ENCODE measurements at places on chromosomes 6 and 20.

- no peak for DNase-seq
Measured at GRCh38 chr6:7261032-7261841, 51.8 kb downstream of the SSR1 start.

GRCh38 chr20:46939031-46939965, 44.7 kb downstream of the EYA2 start:
- DNase-seq, result no peak

GRCh38 chr6:27495386-27496135, 22.7 kb upstream of the ZNF184 start:
- no peak for DNase-seq

DNA sequence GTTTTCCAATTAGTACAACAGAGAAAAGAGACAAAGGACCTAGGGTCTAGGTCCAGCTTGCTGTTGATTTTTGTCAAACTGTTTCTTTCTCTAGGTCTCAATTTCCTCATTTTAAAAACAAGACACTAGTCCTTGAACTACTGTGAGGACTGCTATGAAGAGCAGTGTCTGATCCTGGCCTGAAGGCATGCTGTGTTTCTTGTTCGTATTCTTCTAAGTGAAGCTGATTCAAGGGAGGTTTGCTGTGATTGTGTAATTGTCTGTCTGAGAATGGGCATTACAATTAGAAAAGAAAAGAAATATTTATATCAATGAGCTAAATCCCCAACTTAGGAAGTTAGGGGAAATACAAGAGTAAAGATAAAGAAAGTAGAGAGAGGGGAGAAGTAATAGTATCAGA, 228.2 kb upstream of the SUPT3H start:
- no peak for DNase-seq

- no peak for DNase-seq
Measured at GRCh38 chr6:11971154-11971553, 41.0 kb upstream of the HIVEP1 start.

DNA sequence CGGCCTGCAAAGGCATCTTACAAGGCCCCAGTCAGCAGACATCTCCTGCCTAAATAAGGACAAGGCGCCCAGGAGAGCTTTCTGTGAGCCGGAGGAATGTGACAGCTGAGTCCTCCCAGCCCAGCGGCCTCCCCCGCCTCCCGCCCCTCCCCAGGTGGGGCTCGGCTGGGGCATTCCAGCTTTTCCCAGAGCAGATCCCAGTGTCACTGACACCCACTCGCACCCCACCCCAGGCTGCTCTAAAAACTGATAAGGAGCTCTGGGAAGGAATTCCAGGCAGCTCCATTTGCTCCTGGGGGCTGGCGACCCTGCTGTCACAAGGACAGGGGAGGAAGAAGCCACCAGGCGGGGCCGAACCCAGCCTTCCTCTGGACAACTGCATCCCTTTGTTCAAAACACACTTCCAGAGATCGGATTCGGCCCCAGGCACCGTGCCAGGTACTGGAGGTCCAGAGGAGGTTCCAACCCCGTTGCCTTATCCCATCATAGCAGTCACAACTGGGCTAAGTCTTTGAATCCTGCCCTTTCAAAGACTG, 49.7 kb downstream of the JPH2 start:
- no peak for DNase-seq

GRCh38 chr6:130381459-130382380, 15.9 kb downstream of the TMEM200A start:
- no peak for DNase-seq

GRCh38 chr20:57244221-57244585, 22.2 kb downstream of the BMP7 start:
- DNase-seq, result no peak

GRCh38 chr6:86285876-86286275, 643.2 kb upstream of the SYNCRIP start:
- no peak for DNase-seq

DNA sequence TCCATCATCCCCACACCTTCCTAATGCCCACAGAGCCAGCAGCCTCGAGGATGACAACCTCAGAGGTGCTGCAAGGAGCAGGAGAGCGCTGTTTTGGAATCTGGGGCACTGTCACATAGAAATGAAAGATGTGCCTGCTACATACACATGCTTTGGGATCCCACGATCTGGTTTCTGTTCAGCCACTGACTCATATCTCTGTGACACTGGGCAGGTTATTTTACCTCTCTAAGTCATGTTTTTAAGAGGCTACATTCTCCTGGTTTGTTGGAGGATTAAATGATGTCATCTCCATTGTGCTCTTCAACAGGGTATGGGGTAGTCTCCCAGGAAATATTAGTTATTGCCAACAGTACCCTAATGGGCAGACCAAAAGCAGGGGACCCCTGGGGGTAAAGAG, 32.6 kb upstream of the TAB2 start:
- no peak for DNase-seq

DNA sequence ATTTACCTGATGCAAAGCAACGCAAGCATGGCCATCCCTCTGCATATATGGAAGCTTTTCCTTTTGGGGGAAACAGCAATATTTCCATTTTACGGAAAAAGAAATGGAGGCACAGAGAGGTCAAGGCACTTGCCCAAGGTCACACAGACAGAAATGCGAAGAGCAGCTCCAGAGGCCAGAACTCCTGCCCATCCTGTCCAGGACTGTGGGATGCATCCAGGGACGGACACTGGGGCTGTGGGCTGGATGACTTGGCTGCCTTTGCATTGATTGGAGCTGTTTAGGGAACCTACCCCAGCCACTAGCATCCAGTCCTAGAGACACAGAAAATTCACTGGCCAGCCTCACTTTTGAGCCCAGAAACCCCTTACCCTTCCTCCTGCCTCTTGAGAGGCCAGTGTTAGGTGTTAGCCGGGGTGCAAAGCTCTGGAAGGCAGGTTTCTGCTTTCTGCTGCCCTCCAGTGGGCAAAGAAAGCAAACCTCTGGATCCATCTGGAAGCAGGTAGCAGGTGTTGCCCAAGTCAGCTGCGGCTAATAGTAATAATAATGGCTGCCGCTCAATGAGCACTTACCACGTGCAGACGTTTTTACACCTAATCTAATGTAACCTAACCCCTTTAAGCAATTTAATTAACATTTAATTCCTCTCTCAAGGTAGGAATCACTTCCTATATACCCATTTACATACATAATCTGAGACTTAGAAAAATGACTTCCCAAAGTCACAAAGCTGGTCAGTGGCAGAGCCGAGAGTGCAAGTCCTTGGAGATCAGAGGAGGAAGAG, 31.7 kb upstream of the CCN5 start:
- no peak for DNase-seq

DNA sequence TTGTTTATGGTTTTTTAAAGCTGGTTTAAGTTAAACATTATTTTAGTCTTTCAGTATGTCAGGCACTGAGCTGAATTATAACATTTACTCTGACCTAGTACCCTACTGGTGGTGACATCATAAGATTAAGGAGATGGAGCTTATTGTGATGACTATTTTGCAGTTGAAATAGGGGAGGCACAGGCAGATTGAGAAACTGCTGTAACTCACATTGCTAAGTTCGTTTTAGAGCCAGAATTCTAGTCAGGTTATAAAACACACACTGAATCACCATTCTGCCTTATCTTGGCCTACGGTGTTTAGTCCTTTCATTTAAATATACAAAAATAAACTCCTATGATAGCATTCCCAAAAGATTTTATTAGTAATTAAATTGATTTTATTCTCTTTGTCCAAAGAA, 584.1 kb downstream of the TFAP2A start:
- DNase-seq, result no peak

DNA sequence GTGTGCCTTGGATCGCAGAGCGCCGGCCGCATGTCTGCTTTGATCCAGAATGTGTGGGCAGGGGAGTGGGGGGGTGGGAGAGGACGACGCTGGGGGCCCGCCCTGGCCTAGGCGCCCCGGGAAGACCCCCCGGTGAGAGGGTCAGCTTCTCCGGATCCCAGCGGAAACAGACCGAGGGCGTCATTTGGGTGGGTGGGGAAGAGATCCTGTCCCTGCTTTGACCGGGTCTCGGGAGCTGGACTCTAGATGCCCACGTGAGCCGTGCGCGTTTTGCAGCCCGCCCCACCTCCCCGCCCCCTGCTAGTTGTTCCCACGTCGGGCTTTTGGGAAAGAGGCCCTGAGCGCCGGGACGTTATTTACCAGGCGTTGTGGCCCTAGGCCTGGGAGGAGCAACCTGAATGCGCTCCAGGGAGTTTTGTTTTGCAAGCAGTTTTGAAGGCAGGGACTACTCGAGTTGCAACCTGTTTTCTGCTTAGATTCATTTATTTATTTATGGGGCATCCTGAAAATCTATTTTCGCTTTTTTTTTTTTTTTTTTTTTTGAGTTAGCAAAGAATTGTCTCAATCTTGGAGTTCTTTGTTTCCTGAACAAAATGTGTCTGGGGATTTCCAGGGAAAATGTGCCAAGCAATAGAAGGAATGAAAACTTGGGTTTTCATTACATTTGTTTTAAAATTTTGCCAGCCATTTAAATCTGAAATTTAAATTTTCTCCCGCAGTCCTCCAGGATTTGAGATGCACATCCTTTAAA, 1.6 kb downstream of the DSP start:
- DNase-seq, result no peak

DNA sequence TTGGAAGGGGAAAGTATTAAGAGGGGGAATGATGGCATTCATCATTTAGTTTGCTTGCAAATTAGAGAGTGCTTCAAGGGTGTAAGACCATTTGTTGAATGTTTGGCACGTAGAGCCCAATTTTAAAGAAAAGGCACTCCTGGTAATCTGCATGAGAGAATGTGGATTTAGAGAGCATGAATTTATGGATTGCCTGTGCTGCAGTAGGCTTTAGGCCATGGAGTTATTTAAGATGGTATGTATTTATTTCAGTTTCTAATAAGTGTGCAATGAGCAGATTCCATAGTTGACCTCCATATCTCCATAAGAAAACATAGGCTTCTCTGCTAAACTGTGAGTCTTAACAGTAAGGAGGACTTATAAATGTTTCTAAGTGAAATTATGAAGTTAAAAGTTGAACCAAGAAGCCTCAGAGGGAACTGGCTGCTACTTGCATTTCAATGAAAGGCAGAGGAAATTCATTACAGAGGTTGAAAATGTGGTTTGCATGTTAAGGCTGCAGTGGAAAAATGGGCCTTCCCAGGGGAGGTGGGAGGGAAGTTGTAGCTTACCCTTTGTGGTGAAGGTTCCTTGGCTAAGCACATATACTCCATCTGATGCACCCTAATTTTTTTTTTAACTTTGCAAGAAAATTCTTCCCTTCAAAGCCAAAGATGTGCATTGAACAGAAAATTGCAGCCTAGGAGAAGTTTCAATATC, 134.2 kb downstream of the CARMIL1 start:
- no peak for DNase-seq

GRCh38 chr20:51541189-51542032, 1.1 kb downstream of the NFATC2 start:
- DNase-seq, result no peak

- no peak for DNase-seq
Measured at GRCh38 chr6:108714766-108715414, 133.3 kb upstream of the ARMC2 start.

- DNase-seq, result no peak
Measured at GRCh38 chr6:5490501-5491069, 229.3 kb downstream of the FARS2 start.

DNA sequence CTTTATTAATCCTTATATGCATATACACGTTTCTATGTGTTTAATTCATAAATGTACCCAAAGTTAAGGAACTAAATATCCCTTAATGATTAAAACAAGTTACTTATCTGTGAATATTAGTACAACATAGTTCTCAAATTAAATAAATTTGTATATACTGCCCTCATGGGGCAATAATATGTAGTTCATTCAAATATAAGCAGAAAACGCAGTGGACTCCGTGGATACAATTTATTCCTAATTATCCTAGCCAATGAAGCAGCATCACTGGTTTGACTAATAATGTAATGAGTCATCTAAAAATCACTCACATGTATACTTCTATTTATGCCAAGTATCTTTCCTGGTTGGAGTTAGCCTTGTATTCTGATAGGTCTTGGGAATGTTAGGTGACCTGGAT, 111.6 kb downstream of the TBC1D32 start:
- no peak for DNase-seq

DNA sequence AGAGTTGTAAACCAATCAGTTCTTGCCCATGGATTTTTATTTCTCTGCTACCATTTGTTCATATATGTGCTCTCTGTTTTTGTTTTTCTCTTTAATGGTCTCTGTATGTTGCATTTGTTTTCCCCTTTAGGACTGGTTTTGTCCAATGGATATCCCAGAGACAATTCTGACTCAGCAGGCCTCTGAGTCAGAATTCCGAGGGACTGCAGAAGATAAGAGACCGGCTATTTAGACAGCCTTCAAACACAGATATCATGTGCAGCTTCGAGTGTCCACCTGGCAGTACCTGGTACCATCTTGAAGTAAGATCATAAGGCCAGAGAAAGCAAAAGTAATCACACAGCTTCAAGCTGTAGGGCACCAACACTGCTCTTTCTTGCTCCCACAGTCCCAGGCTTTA, 125.5 kb downstream of the ELOVL4 start:
- DNase-seq, result no peak

DNA sequence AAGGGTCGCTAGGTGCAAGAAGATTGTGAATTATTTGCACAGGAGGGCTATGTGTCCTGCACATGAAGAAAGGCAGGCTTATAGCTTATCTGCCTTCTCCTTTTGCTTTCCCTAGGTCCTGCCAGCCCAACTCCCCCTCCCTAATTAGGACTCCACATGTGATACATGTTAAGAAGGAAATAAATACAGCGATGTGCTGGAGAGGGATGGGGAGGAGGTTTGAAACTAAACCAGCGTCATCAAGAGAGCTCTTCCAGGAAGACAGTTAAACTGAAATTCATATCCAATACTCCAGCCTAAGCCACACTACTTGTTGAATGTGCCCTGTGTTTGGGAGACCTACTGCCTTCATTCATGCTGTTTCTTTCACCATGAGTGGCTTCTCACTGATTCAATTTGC, 34.9 kb upstream of the UTRN start:
- no peak for DNase-seq

DNA sequence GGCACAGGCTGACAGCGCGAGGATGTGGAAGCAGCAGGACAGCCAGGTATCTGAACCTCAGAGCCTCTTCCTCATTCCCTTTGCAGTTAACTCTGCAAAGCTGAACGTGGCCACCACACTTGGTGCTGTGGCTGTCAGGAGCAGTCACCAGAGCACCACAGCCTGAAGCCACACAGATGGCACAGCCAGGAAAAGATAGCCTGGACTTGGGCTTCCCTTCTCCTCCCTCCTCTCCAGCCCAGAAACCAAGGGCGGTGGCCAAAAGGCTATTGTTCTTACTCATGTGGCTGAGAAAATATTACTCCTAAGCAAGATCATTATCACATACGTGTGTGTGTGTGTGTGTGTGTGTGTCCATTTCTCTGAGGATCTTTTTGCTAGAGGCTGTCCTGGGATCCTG, 39.8 kb downstream of the CD164 start:
- no peak for DNase-seq

GRCh38 chr6:167560673-167561569, 236.0 kb downstream of the TTLL2 start:
- no peak for DNase-seq

DNA sequence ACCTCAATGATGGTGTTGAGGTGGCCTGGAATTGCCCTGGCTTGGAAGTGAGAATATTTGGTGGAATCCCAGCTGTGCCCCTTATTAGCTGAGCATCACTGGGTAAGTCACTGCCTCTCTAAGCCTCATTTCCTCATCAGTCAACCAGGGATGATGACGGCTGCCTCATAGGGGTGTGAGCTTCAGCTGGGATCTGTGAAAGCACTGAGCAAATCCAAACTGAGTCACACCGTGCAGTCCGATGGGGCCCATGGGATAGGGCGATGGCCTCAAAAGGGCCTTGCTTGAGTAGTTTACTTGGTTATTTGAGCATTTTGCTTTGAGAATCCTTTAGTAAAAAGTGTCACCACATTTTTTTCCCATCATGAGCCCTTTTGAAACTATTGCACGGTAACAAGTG, 1.1 kb downstream of the SLC22A1 start:
- DNase-seq, result peak; percentile 51

- no peak for DNase-seq
Measured at GRCh38 chr20:63071541-63072181, 64.9 kb upstream of the BHLHE23 start.

All from mesenteric fat pad (tissue), 1 donor.